ENCODE measurements at places on chromosomes 5 and 9.

DNA sequence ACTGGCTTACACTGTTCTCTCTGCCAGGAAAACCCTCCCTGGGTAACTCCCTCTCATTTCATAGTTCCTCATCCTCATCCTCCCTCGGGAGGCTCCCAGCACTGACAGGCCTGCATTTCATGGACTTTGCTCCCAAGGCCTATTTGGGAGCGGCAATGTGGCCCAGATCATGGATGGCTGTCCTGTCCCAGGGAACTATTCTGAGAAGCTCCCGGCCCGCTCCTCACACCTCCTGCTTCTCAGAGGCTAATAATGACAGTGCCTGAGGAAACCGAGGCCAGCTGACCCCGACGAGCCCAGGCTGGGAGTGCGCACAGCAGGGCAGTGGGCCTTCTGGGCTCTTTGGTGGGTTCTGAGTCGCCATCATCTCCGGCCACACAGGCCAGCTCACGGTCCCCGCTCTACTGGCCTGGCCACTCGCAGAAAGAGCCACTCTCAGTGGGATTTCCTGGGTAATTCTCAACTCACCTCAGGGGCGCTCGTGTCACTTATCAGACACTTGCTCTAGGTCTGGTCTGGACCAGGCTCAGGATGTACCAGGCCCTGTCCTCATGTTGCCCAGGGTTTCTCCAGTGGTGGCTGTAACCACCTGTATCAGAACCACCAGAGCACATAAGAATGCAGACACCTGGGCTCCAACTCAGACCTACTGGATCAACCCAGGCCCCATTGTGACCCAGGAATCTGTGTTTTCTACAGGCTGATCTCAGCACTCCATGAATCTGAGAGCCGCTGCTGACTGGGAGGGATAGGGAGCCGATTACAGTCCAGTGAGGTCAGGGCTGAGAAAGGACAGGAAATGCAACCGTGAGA lies 2.0 kb upstream of the DOLPP1 start:
- no peak for DNase-seq

DNA sequence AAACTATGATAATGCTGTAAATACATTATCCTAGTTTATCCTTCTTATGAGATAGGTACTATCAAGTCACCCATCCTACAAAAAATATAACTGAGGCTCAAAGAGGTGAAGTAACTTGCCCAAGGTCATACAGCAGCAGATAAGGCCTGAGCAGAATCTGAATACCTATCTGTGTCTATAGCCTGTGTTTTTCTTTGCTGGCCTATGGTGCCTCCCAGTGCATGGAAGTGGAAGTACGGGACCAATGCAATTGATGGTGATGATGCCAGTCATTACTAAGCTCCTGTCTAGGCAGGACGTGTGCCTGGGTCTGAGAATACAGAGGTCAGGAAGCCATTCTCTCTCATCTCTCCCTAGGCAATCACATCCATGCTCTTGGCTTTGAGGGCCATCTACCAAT lies 67.8 kb downstream of the FAT2 start:
- DNase-seq = no peak

- DNase-seq = no peak
These were observed 2075.1 kb upstream of the CDH9 start for GRCh38 chr5:29113516-29113915.

- DNase-seq = no peak
These were observed 10.9 kb upstream of the PCDHB1 start for GRCh38 chr5:141040093-141040770.

- no peak for DNase-seq
These were observed 41.4 kb downstream of the RGS3 start for GRCh38 chr9:113504725-113505590.

DNA sequence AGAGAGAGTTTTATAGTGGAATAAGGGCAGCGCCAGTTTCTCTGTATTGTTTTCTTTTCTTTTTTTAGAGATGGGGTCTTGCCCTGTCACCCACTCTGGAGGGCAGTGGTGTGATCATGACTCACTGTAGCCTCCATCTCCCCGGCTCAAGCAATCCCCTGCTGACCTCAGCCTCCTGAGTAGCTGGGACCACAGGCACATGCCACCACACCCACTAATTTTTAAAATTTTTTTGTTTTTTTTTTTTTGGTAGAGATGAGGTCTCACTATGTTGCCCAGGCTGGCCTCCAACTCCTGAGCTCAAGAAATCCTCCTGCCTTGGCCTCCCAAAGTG lies 119.0 kb downstream of the PIK3R1 start:
- no peak for DNase-seq

GRCh38 chr9:133051281-133051900 lies 10.4 kb upstream of the CEL start:
- no peak for DNase-seq

DNA sequence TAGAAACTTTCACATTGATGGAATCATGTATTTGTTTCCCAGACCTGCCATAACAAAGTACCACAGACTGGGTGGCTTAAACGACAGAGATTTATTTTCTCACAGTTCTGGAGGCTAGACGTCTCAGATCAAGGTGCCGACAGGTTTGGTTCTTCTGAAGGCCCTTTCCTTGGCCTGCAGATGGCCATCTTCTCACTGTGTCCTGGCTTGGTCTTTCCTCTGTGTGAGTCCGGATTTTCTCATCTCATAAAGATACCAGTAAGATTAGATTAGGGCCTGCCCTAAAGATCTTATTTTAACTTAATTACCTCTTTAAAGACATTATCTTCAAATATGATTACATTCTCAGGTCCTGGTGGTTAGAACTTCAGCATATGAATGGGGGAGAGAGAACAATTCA lies 5.8 kb downstream of the USP20 start:
- DNase-seq = no peak

DNA sequence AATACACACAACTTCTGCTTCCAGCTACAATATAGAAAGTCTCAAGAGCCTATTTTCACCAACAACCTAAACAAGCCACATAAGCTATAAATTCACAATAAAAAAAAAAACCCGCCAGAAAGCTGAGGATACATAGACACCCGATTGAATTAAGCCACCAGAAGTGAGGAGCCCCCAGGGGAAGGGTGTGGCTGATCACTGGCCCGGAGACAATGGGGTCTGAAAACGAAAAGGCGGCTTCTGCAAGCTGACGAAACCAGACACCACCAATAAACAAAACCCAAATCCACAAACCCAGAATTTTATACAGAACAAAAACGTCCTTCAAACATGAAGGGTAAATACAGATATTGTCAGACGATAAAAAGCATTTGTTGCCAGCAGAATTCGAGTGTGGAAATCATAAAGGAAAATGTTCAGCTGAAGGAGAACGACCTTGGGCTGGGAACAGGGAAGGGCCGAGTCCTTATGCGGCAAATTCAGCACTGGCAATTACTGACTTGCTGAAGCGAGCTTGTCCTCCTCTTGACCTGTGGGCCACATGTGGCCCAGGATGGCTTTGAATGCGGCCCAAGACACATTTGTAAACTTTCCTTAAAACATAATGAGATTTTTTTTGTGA lies 39.6 kb upstream of the CEP72 start:
- DNase-seq = no peak

- DNase-seq = no peak
These were observed 31.2 kb upstream of the CDK5RAP2 start for GRCh38 chr9:120610975-120611689.

GRCh38 chr5:143551820-143552251 lies 148.3 kb upstream of the NR3C1 start:
- no peak for DNase-seq

DNA sequence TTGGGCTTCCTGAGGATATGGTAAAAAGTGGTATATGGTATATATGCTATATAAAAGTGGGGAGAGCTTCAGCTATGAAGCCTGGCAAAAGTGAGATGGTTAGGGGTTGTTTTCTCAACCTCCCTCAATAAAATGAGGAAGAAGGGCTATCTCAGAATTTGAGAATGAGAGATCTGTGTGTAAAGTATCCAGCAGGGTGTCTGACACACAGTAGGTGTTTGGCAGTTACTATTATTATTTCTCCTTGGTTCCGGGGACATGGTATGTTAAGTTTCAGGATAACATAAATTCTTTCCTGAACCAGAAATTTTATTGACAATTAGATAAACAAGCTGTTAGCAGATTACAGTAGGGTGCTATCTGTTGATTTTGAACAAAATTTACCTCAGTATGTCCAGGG lies 94.1 kb downstream of the DENND1A start:
- no peak for DNase-seq

DNA sequence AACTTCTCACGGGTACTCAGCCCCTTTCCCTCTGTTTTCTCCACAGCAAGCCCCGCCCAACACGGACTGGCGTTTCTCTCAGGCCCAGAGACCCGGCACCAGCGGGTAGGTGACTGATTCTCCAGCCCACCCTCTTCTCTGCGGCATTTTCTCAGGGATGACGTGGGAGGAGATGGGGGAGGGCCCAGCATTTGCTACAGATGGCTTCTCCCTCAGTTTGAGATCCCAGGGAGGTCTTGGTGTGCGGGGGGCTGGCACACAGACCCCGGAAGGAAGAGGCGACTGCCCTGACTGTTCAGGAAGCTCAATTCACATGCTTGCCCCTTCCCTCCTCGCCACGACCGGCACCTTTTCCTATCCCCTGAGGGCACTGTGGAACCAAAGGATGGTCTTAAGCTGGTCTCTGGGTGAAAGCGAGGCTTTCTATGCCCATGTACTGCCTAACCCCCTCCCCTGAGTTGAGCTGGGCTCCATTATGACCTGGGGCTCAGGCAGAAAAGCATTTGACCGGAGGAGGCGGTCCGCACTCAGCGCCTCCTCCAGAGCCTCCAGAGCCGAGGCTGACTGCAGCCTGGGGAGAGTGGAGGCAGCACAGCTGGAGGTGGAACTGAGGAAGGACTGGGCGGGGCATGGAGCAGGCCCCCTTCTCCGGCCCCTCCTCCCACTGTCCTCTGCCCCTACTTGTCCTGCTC lies 6.0 kb downstream of the PCDHGC5 start:
- no peak for DNase-seq

DNA sequence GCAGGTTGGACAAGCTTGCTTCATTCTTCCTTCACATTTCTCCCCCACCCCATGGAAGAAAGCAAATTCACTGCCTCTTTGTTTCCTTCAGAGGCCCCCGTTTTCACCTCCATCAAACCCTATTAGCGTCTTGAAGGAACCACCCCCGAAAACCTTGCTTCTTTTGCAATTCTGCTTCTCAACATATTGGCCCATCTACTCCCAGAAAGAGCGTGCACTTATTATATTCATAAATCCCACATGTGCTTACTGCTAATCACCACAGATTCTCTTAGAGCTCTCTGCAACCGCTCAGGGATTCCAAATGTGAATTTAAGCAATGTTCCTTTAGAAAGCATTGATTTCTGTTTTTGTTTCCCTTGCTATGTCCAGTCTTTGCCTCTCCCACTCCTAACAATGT lies 1.1 kb downstream of the F2RL2 start:
- DNase-seq = no peak

All from AG04449 (cell line).